ENCODE measurements at places on chromosomes 6 and 20.

- peak; percentile 47 for DNase-seq
These were observed 91.8 kb downstream of the PLEKHG1 start for GRCh38 chr6:150691463-150691862.

GRCh38 chr6:6586671-6587526 lies 1.6 kb upstream of the LY86 start:
- no peak for DNase-seq

DNA sequence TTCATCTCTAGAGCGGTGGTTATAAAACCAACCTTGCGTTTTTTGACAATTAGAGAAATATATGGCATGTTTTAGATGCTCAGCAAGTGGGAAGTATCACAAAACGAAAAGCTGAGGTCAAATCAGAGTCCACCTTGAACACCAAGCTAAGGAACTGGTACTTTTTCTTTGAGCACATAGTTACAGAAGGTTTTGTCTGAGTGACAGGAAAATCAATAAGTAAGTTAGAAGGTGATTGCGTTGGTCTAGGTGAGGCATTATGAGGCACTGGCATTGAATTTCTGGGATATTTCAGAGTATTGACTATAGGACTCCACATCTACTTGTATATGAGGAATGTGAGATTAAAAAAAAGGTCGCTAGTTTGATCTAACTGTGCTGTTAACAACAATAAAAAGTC lies 597 bp upstream of the HINT3 start:
- no peak for DNase-seq

- no peak for DNase-seq
These were observed 9.9 kb upstream of the RPS6KA2 start for GRCh38 chr6:166636934-166637333.

DNA sequence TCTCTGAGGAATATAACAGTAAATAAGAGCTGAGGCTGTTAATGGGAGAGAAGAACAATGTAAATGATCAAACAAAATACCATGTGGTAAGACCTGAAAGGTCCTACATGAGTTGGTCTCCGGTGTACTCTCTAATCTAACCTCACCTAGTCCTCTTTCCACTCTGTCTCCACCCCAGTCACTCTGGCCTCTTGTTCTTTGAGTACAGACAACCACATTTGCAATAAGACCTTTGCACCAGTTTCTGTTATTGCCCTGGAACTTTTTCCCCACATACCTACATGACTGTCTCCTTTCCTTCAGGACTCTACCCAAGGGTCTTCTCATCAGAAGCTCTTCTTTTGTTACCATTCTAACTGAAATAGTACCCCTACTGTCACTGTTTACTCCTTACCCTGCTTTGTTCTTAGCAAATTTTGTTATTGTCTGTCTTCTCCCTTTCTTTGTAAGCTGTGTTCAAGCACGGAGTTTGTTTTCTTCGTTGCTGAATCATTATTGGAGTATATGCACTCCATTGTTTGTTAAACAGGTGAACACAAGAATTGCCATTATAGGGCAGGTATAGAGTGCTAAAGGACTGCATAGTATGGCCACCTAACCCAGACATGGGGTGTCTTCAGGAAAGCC lies 37.3 kb downstream of the MAPK14 start:
- DNase-seq = no peak

- no peak for DNase-seq
These were observed 155.5 kb upstream of the SLC24A3 start for GRCh38 chr20:19056909-19057308.

- DNase-seq = no peak
These were observed 72.5 kb downstream of the MAN1A1 start for GRCh38 chr6:119277052-119277451.

- no peak for DNase-seq
These were observed 36.1 kb downstream of the BICRAL start for GRCh38 chr6:42817907-42818306.

GRCh38 chr20:10040070-10040975 lies 5.5 kb downstream of the ANKEF1 start:
- DNase-seq = peak; percentile 76

DNA sequence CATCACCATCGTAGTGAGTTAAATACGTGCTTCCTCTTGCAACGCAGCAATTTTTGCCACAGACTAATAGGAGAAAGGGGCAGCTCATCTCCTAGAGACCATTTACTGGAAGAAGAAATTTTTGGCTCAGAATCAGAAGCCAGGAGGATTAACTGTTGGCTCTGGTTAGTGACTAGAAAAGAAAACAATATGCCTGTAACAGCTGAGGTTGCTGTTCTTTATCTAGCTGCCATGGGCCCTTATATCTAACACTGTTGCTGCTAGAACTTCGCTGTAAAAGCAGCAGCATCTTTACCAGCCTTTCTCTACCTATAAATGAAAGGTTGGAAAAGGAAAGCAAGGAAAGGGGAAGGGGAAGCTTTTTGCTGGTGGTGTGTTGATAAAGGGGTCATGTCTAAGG lies 65.9 kb downstream of the FAM135A start:
- DNase-seq = peak; percentile 42

DNA sequence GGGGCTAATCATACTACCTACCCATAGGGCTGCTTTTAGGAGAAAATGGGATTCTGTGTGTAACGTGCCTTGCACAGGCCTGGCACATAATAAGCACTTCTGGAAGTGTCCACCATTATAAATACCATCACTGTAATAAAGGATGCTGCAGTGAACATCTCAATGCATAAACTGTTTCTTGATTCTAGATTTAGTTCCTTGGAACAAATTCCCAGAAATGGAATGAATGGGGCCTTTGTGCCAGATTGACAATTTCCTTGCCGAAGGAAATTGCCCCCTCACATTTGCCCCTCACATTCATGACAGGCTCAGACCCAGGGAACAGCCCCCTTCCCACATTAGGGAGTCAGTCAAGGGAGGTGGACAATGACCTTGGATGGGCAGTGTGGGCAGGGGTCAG lies 29.2 kb downstream of the BPIFB4 start:
- no peak for DNase-seq

DNA sequence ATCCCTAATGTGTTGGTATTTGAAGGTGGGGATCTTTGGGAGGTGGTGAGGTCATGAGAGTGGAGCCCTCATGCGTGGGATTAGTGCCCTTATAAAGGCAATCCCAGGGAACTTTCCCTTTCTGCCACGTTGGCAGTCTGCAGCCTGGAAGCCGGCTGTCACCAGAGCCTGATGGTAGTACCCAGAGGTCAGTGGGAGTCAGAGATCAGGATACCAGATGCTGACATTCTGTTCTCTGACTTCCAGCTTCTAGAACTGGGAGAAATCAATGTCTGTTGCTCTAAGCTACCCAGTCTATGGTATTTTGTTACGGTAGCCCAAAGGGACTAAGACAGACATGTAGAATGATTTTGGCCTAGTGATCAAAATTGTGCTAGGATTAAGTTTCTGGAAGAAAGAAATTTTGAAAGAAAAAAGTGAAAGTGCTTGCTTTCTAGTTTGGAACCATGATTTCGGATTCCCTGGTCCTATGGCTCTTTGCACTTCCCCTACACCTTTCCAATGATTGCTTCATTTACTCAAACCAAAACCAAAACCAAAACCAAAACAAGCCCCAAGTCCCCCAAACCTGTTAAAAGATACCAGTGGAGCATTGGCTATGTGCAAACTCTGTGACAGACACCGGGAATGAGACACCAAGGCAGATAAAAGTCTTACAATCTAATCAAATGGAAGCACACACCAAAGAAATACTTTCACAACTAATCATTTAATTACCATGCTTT lies 173.7 kb upstream of the ZNF217 start:
- DNase-seq = no peak

GRCh38 chr6:149233056-149233715 lies 84.3 kb upstream of the TAB2 start:
- peak; percentile 99 for DNase-seq

GRCh38 chr6:129050086-129050485 lies 167.1 kb downstream of the LAMA2 start:
- peak; percentile 23 for DNase-seq

DNA sequence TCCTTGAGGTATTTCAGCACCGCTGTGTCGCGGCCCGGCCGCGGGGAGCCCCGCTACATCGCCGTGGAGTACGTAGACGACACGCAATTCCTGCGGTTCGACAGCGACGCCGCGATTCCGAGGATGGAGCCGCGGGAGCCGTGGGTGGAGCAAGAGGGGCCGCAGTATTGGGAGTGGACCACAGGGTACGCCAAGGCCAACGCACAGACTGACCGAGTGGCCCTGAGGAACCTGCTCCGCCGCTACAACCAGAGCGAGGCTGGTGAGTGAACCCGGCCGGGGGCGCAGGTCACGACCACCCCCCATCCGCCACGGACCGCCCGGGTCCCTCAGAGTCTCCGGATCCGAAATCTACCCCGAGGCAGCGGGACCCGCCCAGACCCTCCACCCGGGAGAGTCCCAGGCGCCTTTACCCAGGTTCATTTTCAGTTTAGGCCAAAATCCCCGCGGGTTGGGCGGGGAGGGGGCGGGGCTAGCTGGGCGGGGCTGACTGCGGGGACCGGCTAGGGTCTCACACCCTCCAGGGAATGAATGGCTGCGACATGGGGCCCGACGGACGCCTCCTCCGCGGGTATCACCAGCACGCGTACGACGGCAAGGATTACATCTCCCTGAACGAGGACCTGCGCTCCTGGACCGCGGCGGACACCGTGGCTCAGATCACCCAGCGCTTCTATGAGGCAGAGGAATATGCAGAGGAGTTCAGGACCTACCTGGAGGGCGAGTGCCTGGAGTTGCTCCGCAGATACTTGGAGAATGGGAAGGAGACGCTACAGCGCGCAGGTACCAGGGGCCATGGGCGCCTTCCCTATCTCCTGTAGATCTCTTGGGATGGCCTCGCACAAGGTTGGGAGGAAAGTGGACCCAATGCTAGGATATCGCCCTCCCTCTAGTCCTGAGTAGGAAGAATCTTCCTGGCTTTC lies 693 bp downstream of the HLA-F start:
- no peak for DNase-seq

GRCh38 chr6:4797587-4797986 lies 21.4 kb downstream of the CDYL start:
- DNase-seq = no peak

DNA sequence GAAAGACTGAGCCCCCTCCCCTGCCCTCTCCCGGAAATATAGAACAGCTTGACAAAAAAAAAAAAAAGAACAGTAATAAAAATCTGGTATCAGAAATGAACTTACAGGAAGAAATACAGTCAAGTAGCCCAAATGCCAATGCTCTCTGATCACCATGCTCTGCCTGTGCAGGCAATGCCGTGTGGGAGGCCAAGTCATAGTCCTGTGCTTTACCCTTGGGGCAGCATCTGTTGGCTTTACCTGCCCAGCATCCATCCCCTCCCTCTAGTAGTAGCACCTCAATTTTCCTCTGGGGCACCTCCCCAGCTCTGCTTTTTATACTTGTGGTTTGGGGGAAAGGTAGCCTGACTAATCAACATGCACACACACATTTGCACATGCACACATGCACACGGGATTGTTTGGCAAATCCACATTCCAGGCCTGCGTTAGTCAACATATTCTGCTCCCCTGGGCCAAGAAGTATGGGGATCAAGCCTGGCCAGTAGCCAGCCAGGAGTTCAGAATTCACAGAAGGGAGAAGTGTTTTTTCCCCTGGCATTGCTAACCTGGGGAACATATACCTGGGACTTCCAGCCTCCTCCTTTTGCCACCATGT lies 70.2 kb downstream of the RIPOR3 start:
- no peak for DNase-seq

GRCh38 chr6:170147832-170148708 lies 142.8 kb downstream of the DLL1 start:
- DNase-seq = no peak

GRCh38 chr6:142653710-142654420 lies 291.1 kb downstream of the HIVEP2 start:
- no peak for DNase-seq

- no peak for DNase-seq
These were observed 123.0 kb upstream of the AKIRIN2 start for GRCh38 chr6:87824958-87825491.

GRCh38 chr6:23692184-23692583 lies 433.8 kb upstream of the NRSN1 start:
- DNase-seq = no peak

DNA sequence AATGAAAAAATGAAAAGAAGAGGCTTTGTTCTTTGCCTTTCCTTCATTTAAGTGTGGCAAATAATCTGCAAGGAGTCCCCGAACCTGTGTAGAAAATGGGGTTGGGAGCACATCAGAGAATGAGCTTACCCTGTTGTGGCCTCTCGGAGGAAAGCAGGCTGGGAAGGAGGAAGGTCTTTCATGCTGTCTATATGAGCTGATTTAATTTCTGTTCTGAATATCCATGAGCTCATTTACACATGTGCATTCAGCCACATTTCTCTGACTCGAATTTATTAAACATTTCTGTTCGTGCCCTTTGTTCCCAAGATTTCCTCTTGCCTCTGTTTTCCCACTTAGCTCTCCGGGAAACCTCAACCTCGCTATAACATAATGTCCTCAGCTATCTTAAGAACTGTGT lies 584.4 kb upstream of the CDH4 start:
- DNase-seq = no peak

DNA sequence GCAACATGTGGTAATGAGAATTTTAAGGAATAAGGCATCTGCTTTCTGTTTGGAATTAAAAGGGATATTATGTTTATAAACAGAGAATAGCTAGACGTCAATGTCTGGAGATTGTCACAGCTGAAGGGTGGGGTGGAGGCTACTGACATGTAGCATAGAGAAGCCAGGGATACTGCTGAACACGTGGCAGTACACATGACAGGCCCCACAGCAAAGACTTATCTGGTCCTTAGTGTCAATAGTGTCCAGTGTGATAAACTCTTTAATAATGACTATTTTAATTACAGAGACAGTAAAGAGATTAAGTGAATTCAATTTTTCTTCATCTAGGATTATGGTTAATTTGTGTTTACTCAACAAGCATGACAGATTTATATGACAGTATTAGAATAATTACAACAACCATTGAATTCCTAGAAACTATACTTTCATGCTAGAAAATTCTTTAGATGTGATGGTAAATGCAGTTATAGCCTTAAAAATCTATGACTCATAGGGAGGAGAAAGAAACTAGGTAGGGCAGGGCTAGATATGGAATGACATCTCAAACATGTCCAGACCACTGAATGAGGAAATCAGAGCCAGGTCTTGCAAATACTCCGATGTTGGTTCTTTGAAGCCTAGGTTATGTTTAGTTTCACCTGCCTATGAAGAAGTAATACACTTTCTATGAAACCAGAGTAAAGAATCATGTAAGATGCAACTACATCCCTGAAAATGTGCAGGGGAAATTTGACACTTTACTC lies 399.5 kb downstream of the PHF3 start:
- no peak for DNase-seq

GRCh38 chr6:33123732-33124524 lies 48.1 kb downstream of the HLA-DPB1 start:
- DNase-seq = no peak

Data from astrocyte (in vitro differentiated cells and primary cell).